ENCODE measurements at places on chromosomes 3 and 15.

- no peak for DNase-seq
Observed at GRCh38 chr15:64766058-64766457, 9.3 kb downstream of the RBPMS2 start.

GRCh38 chr3:162538906-162539305 is 1042.3 kb downstream of the OTOL1 start:
- DNase-seq: no peak

DNA sequence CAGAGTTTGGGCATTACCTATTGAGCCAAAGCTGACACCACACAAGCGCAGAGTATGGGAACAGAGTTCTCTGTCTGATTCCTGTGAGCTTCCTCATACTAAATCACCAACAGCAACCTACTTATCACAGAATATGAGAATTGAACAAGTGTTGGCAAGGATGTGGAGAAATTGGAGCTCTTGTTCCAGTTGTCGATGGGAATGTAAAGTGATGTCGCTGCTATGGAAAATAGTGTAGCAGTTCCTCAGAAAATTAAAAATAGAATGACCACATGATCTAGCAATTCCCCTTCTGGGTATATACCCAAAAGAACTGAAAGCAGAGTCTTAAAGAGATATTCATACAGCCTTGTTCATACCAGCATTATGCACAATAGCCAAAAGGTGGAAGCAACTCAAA is 33.4 kb downstream of the CD86 start:
- no peak for DNase-seq

DNA sequence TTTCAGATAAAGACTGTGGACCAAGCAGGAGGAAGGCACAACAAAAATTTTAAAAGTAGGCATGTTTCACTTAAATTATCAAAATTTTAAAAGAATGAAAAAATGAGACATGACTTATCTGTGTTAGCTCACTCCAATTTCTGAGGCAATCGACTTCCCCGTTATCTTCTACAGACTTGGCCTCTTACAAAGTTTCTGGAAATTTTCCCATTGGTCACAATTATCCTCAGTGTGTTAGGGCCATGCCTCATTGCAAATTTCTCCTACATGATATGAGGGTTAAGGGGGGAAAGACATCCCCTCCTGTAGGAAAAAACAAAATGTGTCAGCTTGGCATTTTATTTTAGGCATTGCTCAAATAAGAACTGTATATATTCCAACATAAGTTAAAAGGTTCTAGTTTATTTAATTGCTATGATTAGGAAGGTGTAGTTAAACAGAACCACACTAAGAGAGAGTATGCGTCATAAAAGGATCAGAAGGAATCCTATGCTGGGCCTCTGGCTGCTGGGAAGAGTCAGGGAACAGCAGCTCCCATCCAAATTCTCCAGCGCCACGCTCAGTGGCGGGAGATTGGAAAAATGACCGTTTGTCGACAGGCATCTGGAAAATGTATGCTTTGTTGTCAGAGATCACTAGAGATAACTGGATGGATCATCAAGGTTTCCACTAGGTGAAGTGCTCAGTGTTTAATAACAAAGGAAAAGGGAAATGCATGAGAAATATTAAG is 463.6 kb upstream of the NR2F2 start:
- DNase-seq: no peak

DNA sequence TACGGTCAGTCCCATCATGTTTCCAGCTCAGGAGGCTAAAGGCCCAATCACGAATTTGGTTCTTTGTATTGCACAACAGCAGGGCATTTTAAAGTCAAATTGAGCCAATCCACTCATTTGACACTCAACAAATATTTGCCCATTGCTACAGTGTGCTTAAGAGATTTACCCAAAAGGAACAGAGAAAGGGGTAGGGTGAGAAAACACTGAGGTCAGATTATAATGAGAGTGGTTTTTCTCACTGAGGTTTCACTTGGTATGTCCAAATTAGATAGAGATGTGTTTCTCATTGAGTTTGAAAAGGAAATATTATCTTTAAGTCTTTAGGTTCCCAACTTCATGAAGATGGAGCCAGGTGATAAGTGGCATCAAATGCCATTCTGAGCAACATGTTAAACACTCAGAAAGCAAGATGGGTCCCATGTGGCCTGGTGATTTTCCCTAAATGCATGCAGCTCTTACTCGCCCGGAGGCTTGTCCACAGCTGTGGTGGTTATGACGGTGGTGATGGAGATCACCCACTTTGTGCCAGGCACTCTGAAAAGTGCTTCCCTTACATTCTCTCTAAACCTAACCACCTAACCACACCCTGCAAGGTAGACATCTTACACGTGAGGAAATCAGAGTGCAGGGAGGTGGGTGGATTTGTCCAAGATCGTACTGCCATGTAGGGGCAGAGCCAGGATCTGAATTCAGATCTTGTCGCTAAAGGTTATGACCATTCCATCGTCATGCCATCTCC is 31.2 kb upstream of the USP3 start:
- no peak for DNase-seq

- no peak for DNase-seq
Observed at GRCh38 chr3:32913790-32914446, 37.5 kb upstream of the CCR4 start.

Data from activated CD8-positive, alpha-beta memory T cell treated with anti-CD3 and anti-CD28 coated beads, Interleukin-2, amount 50 U/mL, for 4 hours (primary cell).